Stimulated activated CD4-positive, alpha-beta T cell treated with anti-CD3 and anti-CD28 coated beads, Interleukin-4, amount 100 ng/mL, for 4 hours (primary cell): ENCODE measurements at places on chromosomes 6 and 20.

GRCh38 chr6:97557355-97557754 lies 274.3 kb upstream of the MMS22L start:
- no peak for DNase-seq

- DNase-seq: no peak
These were observed 51.6 kb upstream of the CTNNBL1 start for GRCh38 chr20:37642246-37642645.

DNA sequence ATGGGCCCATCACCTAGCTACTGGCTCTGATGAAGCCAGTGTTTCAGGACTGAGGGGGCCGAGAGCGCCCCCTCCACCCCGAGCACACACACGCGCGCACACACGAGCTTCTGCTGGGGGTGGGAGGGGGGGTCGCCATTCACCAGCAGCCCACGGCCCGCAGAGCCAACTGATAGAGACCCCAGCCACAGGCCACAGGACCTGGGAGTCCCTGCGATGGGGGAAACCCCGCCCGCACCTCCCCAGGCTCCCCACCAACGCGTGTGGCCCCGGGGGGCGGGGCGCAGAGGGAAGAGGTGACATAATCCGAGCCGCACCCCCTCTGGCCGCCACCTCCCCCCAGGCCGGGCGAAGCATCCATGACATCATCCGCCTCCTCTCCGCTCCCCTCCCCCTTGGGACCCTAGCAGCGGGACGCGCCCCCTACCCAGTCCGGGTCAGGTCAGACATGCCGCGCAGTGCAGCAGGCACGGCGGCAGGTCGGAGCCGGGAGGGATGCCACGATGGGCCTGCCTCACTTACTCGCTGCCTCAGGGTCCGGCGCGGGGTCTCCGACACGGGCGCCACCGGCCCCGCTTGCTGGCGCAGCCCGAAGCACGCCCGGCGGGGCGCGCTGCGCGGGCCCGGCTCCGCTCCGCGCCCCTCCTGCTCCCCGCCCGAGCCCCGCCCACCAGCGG lies at the start of gene LZTS3:
Gene LZTS3 (minus strand): TSS at position 617 of the 677 bp plus-strand sequence. CDS start 6,386 bp downstream, outside the sequence.
- peak; percentile 87 for DNase-seq

GRCh38 chr6:34934516-34934915 lies 45.5 kb downstream of the ANKS1A start:
- no peak for DNase-seq

- no peak for DNase-seq
These were observed 54.9 kb upstream of the IER3 start for GRCh38 chr6:30799210-30799609.

- DNase-seq: no peak
These were observed 8.6 kb upstream of the LY6G5C start for GRCh38 chr6:31689249-31690110.

GRCh38 chr20:5621305-5621704 lies 128.9 kb upstream of the SHLD1 start:
- DNase-seq: no peak

GRCh38 chr6:73722318-73723060 lies 26.5 kb downstream of the CD109 start:
- DNase-seq: peak; percentile 7

DNA sequence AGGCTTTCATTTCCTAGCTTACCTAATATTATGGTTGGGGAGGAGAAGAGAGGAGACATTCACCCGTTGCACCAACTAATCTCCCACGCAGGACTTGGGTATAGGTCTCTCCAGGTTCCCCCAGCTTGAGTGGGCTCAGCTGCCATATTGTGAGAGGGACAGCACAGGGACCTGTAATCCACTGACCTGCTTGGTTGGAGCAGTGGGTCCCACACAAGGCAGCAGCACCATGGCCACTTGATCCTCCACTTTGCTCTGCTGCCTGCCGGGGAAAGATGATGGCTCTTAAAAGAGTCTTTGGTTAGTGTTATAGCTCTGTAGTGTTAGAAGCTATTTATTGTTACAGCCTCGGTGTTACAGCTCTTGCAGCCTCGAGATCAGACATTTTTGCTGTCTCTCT lies 22.5 kb upstream of the ECHDC1 start:
- DNase-seq: no peak

- no peak for DNase-seq
These were observed 426.0 kb downstream of the ADGRB3 start for GRCh38 chr6:69061066-69061465.

GRCh38 chr20:59839400-59839799 lies 94.0 kb downstream of the SYCP2 start:
- DNase-seq: no peak

DNA sequence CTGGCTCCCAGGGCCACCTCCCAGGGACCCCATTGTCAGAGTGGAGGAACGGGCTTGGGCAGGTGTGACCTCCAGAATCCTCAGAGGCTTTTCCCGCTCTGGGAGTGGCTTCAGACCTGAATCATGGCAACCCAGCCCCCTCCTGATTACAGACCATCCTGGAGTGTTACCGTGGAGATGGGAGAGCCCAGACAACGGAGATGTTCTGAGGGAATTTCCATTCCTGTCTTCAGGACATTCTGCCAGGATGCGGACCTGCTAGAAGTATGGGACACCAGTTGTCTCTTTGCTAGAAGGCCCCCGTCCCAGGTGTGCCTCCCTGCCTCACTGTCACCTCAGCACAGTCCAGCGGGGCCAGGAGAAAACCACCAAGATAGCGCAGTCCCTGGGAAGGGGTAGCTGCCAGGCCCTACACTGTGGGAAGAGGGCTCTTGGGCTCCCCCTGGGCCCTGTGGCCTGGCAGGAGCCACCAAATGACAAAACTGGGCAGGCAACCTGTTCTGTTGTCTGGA lies 109.9 kb downstream of the PSMB1 start:
- no peak for DNase-seq

GRCh38 chr6:37442416-37443215 lies 9.6 kb downstream of the CMTR1 start:
- no peak for DNase-seq

GRCh38 chr6:89840538-89840937 lies 10.9 kb downstream of the CASP8AP2 start:
- no peak for DNase-seq

GRCh38 chr20:44943828-44944227 lies 16.4 kb downstream of the TOMM34 start:
- no peak for DNase-seq

- no peak for DNase-seq
These were observed 27.9 kb upstream of the SIRPG start for GRCh38 chr20:1685304-1686052.

GRCh38 chr20:60669211-60669610 lies 582.9 kb upstream of the CDH4 start:
- DNase-seq: no peak

DNA sequence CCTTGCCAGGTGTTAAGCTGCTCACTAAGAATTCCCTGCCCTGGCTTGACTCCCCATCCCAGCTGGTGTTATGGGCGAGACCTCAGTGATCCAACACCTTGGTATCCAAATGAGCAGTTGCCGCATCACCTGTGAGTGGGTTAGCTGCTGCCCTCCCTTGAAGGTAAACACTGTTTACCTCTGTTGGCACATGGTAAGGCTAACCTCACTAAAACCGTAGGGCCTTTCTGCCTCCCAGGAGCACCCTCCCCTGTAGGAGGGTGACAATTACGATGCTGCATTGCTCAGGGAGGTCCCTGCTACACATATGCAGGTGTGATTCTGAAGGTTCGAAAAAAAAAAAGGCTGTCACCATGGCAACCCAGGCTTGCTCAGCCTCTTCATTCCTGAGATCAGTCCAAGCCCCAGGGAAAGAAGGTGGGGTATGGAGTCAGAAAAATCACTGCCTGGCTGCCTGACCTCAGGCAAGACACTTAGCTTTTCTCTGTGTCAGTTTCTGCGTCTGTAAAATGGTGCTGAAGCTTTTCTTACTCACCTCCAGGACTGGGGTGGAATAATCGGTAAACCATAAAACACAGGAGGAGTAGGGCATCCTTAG lies 19.5 kb downstream of the PNPLA1 start:
- DNase-seq: no peak

DNA sequence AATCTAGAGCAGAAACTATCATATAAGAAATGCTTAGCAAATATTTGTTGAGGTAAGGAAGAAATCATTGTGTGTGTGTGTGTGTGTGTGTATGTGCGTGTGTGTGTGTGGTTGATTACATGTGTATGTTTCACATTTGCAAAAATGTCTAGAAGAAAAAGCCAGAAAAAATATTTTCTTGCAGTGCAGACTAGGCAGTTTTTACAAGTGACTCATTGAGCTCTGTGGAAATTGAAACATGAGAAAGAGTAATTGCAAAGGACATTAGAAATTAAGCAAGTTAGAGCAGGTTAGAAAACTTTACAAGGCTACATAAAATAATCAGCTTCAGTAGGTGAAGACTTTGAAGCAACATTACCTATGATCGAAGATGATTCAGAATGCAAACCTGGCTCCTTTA lies 669.0 kb upstream of the EYS start:
- DNase-seq: no peak

- DNase-seq: no peak
These were observed 368.1 kb downstream of the NRN1 start for GRCh38 chr6:5638666-5639065.

DNA sequence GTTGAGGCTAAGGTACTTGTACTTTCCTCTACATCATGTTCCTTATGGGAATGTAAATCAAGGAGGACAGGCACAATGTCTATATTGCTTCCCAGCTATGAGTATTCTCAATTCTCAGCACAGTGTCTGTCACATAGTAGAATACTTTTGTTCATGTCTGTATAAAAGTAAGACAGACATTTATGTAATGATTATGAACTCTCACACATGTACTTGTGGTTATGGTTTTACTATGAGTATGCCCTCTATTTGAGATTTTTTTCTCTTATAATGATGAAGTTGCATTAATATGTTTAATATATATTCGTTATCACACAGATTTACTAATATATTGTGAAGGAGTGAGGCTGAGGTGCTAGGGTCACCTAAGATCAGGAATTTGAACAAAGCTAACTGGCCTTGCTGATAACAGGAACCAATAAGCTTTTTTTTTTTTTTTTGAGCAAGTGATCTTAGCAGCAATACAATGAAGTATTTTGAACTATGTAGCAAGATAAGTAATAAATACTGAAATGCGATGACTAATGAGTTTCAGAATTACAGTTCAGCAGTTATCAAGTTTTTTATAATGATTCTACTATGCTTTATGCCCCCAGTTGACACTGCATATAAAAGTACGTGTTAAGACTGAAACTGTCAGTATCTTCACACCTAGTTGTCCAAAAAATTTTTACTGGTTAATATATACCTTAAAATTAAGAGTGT lies 623.1 kb downstream of the HTR1B start:
- no peak for DNase-seq

DNA sequence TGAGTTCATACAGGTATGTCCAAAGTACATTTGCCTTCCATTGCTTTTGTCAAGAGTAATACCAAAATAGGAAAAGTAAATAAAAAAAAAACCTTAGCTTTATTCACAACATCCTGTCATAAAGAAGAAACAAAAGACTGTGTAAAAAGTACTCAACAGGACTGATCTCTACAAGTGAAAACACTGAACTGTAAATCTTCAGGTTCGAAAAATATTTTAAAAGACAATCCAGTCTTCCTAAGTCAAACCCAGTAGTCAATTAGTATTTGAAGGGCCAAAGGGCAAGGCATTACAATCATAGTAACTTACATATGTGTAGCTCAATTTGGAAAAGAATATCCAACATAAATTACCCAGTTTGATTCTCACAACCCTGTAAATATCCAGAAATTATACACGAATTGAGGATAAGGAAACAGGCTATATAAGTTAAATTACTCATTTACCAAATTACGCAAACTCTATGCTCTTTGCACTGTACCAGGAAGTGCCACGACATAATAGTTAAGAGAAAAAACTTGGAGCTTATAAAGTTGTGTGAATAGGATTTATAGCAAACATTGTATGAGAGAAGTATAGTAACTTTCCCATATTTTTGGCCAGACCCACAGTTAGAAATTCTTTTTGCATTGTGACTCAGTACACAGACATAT lies 21.2 kb downstream of the PTPRK start:
- DNase-seq: no peak

DNA sequence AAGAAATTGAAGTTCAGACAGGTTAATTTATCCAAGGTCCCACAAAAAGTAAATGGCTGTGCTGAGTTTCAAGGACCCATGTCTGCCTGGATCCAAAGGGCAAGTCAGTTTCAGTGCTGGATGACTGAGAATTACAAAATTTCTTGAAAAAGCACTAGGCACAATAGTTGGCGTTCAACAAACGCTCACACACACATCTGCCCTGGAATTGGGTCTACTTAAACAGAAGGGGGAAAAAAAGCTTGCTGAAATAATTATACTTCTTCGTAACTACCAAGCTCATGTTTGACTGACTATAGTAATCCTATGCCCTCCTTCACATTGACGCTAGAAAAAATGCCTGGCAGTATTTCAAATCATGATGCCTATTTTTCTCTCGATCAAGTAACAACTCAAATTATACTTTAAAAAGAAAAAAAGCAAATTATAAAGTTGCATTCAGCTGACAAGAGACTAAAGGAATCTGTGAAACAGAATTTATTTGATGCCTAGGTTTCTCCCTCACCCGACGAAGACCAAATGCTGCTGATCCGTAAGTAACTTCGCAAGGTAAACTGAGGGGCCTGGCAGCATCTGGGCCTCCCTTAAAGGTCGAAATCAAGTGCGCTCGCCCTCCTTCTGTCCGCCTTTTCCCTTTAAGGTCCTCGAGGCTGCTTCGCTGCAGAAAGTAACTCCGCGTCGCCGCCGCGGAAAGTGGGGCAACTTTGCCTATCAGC lies 650 bp upstream of the CD2AP start:
- DNase-seq: no peak

DNA sequence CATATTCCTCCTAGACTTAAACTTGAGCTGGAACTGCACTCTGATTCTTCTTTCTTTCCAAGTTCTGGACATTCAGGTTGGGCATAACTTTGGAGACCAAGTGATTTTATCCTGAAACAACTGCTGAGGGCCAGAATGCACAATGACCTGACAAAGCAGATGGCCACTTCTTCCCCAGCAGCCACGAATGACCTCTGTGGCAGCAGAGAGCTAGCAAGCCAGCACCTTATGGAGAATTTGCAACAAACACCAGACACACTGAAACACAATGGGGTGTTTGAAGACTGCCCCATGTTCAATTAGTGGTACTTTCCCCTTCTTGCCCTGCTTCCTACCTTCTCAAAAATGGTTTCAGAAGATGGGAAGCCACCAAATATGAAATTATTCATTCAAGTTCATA lies 4.2 kb upstream of the TENT5A start:
- no peak for DNase-seq

DNA sequence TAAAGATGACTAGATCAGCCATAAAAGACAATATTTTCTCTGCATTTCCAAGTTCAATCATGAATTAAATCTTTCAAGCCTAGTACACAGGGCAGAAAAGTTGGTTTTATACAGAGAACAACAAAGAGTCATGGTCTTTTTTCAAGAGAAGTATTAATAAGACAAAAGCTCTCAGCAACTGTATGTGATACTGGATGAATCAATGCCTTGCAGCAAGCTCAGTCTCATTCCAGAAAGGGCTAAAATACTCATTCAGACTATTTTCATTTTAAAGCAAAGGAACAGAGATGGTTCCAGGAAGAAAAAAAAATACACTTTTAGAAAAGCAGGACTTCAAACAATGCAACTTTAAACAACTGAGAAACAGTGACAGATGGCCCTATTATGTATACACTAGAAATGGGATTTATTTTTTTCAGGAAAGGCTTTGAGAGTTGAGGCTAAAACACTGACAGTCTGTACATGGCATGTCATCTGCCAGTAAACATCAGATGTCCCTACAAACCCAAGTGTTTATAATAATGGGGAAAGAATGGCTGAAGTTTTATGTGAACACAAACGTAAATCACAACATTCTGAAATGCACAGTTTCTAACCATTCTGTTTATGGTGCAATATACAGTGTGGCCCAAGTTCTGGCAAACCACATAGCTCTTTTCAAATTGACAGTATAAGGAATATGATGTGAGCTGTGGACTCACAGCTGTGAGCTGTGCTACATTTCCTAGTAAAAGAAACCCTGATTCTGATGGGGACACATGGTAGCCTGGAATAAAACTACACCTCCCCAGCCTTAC lies 114.3 kb upstream of the DST start:
- DNase-seq: no peak
